H54 (cell line): ENCODE measurements at places on chromosomes 16 and 17.

- no peak for DNase-seq
Measured at GRCh38 chr16:58644765-58645487, 15.3 kb upstream of the CNOT1 start.

DNA sequence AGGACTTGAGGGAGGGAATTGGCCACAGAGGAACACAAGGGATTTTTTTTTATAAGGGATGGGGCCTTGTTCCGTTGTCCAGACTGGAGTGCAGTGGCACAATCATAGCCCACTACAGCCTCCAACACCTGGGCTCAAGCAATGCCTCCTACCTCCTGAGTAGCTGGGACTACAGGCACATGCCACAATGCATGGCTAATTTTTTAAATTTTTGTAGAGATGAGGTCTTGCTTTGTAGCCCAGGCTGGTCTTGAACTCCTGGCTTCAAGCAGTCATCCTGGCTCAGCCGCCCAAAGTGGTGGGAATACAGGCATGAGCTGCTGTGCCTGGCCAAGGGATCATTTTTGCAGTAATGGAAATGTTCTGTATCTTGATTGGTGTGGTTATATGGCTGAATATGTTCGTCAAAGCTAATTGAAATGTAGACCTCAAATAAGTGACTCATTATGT lies 56.9 kb downstream of the VMP1 start:
- no peak for DNase-seq

DNA sequence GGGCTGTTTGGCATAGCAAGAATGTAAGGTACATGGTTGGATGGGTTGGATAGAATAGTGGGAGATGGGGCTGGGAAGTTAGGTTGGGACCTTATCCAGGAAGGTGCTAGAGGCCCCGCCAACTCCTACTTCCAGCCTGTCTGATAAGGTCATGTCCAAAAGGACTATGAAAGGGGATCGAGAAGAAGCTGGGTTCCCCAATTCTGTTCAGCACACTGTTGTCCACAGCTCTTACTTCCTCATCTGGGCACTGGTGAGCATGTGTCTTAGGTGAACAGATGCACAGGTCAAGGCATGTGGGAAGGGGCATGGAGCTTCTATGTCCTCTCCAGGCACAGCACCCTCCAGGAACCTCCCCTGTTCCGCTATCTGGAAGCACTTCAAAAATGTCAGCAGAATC lies 5.6 kb upstream of the ULK2 start:
- no peak for DNase-seq

DNA sequence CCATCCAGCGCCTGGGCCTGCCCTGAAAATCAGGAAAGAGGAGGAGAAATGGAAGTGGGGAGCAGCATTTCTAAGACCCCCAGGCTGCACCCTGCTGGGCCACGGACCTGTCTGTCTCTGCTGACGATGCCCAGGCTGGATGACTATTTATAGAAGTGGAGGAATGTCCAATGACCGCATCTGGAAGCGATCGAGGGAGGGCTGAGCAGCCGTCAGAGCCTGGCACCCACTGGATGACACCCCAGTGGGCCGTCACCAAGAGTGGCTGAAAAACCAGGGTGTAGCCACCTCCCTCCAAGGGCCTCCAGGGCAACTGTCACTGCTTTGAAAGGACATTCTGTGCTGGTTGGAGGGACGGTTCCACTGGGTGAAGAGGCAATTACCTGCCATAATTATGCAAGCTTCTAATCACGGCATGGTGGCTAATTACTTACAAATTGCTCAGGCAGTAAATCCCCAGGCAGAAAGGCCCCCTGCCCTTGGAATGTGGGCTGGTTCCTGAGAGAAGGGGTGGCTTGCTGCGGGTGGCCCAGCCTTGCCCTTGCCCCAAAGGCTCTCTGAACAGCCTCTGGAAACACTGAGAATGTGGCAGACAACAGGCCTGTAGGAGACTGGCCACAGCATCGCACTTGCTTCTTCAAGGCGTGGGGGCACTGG lies 332.1 kb downstream of the C16orf95 start:
- no peak for DNase-seq

- DNase-seq, result no peak
Measured at GRCh38 chr17:19306160-19307111, 56.1 kb downstream of the B9D1 start.

DNA sequence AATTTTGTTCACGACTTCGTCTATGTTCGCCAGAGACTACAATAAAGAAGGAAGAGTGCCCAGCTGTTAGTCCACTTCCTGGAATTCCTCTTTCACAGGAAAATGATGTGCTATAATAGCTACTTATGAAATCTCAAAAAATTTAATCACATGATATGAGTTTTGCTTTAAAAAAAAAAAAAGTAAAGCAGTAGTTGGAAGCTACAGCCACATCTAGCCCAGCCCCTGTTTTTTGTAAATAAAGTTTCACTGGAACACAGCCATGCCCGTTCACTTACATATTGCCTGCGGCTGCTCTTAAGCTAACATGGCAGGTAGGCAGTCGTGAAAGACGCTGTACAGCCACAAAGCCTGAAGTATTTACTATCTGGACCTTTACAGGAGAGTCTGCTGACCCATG lies 15.3 kb downstream of the VPS53 start:
- no peak for DNase-seq

DNA sequence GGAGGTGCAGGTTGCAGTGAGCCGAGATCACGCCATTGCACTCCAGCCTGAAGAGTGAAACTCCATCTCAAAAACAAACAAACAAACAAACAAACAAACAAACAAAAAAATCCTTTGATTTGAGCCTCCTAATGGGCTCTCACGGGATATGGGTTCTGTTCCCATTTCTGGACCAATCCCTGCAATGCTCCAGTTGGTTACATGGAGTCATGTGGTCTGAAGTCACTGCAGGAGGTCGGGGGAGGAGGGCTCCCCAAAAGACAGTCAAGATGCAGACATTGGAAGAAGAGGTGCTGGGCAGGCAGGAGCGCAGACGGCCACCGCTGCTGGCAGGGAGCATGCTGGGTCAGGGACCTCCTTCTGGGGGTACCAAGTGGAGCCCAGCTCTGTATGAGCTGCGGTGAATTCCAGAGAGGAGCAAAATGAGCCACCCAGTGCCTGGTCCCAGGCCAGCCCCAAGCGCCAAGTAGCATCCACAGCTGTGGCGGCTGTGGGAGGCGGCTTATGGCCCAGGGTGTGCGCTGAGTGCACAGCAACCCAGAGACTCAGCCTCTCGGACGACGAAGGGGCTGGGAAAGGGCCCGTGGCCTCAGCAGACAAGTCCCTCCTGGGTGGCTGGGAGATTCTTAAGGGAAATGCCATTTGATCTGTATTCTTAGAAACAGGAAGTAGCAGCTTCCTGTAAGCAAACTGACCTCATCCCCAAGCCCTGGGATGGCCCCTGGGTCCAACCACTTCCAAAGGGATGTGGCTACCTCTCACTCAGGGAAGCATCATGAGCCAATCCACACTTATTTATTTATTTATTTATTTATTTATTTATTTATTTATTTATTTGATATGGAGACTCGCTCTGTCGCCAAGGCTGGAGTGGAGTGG lies 19.6 kb upstream of the ATP2A3 start:
- DNase-seq, result peak; percentile 57

GRCh38 chr17:75820094-75821080 lies 23.8 kb downstream of the UNC13D start:
- DNase-seq, result no peak

- peak; percentile 35 for DNase-seq
Measured at GRCh38 chr16:69217433-69217832, 30.5 kb downstream of the SNTB2 start.
